ENCODE measurements at places on chromosomes 4 and X. TPM values are rescaled to one million over a fixed set of nuclear protein-coding genes. Genes with fewer than 3 reads are reported as not detected.

Gene NAT8L
- under 0.01 TPM for total RNA-seq

Gene ASB5
- total RNA-seq: not detected

Gene TCEAL4
- total RNA-seq: 63.4 TPM

Gene TASL
- total RNA-seq: not detected

Gene DRP2
- total RNA-seq: under 0.01 TPM

Gene CENPU
- 11.4 TPM for total RNA-seq

Gene YY2
- 0.98 TPM for total RNA-seq

Gene AMTN
- not detected for total RNA-seq

Gene EFHC2
- total RNA-seq: not detected

Gene TMA16
- total RNA-seq: 16.5 TPM

Gene TLR6
- total RNA-seq: 7.8 TPM

Gene MAGEA9B
- not detected for total RNA-seq

Gene XAGE2
- total RNA-seq: 23.6 TPM

Gene SAP30
- total RNA-seq: 9.0 TPM

Gene FREM3
- not detected for total RNA-seq

Gene CPLX1
- not detected for total RNA-seq

Gene CPZ
- total RNA-seq: 10.4 TPM

Gene GAGE13
- not detected for total RNA-seq
